ENCODE measurements at places on chromosomes 2 and 18.

GRCh38 chr2:238573065-238573778 is 146.5 kb downstream of the ASB1 start:
- no peaks in the 10 kb centered on the region for H3K27me3 ChIP-seq
- H3K27ac ChIP-seq: no peak overlapping the region
- no peak overlapping the region for H3K4me3 ChIP-seq
- no peaks in the 10 kb centered on the region for H3K36me3 ChIP-seq
- peak; percentile 12 for DNase-seq

DNA sequence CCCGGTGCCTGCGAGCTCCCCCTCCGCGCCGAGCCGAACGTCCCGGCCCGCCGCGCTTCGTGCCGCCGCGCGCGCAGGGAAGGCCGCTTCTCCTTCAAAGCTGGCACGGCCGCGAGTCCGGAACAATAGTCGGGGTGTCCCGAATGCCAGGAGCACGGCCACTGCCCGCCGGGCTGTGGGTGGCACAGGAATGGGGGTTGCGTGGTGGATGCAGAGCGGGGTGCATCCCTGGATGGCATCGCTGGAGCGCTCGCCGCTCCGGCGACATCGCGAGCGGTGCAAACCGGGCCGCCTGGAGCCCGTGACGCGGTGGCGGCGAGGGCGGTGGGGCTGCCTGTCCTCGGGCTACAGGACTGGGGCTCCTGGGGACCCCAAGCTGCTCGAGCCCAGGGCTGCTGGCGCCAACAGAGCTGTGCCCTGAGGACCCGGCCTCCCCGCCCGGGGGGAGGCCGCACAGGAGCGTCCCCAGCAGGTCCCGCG is 1.1 kb upstream of the SATB2 start:
- H3K27me3 ChIP-seq: peaks cover 63% of the 10 kb centered on the region
- peaks cover 41% of the 10 kb centered on the region for H3K4me1 ChIP-seq
- no peak for DNase-seq
- peak overlapping the region; percentile 60 for H3K4me3 ChIP-seq
- H3K36me3 ChIP-seq: no peaks in the 10 kb centered on the region

DNA sequence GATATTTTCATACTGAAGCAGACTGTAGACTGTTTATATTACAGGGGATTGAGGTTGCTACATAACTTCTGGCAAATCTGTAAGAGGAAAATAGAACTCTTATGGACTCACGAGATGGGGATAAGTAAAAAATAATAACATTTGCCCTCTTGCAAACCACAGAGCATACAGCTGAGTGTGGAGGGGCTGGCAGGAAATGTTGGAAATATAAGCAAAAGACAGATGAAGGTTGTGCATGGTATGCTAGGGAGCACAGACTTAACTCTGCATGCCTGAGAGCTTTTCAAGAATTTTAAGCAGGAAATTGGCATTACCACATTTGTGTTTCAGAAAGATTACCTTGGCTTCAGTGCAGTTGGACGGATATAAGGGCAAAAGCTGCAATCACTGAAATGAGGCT is 411.1 kb downstream of the RAD51AP2 start:
- DNase-seq: no peak
- H3K4me3 ChIP-seq: no peak overlapping the region
- no peaks in the 10 kb centered on the region for H3K4me1 ChIP-seq
- H3K36me3 ChIP-seq: no peaks in the 10 kb centered on the region
- H3K27me3 ChIP-seq: no peaks in the 10 kb centered on the region
- no peak overlapping the region for H3K27ac ChIP-seq

DNA sequence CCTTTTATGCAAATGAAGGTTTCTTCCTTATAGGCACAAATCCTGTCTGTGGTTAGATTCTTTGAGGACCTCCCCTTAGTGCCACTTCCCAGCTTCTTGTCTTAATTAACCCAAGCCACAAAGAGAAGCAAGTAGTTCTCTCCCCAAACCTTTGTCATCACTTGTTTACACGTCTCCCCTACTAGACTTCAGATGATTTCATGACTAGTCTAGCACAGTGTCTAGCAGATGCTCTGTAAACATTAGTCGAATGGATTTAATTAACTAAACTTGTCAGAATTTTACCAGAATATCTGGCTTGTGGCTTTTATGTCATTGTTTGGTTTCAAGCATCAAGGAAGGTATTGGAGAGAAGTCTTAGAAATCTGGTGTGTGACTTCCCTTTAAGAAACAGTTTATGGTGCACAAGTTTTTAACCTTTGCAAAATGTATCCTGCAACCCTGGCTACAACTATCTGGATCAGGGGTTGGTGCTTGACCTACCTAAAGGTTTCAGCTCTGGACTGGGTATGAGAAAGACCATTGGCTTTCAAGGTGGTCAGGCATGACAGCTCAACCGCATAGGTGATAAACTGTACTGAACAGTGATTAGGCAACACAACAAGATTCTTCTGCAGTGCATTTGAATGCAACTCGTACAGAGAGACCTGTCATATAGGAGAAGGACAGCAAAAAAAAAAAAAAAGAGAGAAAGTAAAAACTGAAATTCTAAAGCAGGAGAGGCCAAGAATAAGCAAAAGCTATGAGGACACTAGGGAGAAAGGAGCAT is 93.2 kb upstream of the CCDC150 start:
- no peaks in the 10 kb centered on the region for H3K4me1 ChIP-seq
- no peak overlapping the region for H3K27ac ChIP-seq

DNA sequence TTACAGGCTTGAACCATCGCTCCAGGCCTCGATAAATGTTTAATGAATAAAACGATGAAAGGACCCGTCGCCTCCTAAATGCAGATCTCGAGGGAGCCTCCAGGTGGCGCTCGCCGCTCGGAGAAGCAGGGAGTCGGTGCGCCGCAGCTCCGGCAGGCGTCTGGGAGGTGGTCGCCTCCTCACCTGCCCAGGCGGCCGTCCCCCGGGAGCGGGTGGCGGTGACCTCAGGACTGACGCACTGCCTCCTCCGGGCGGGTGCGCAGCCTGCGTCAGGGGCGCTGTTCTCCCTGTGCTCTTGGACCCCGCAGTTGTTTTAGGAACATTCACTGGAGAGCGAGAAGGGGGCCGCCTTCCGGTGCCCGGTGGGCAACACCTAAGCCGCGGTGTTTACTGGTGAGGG is 38.6 kb upstream of the POLE4 start:
- peak; percentile 63 for DNase-seq
- no peaks in the 10 kb centered on the region for H3K4me1 ChIP-seq
- no peaks in the 10 kb centered on the region for H3K36me3 ChIP-seq
- H3K4me3 ChIP-seq: no peak overlapping the region
- no peak overlapping the region for H3K27ac ChIP-seq

DNA sequence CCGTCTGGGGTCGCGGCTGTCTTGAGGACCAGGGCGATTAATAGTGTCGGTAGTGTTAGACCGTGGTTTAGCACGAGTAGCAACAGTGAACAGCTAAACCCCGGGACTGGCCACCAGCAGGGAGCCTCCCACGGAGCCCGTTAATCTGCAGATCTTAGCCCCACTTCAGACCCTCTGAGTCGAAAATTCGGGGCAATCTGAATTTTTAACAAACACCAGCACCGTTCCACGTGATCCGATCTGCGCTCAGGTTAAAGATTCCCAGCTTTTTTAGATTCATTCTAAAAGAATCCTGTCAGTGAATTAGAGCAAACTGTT is 479 bp upstream of the ATP5F1A start:
- peaks cover 42% of the 10 kb centered on the region for H3K4me1 ChIP-seq
- H3K27ac ChIP-seq: peak overlapping the region; percentile 93
- no peak for DNase-seq
- H3K4me3 ChIP-seq: peak overlapping the region; percentile 39
- H3K27me3 ChIP-seq: no peaks in the 10 kb centered on the region

GRCh38 chr2:3952866-3953516 is 249.6 kb downstream of the DCDC2C start:
- H3K36me3 ChIP-seq: no peaks in the 10 kb centered on the region
- H3K27ac ChIP-seq: no peak overlapping the region
- no peaks in the 10 kb centered on the region for H3K4me1 ChIP-seq
- no peak overlapping the region for H3K4me3 ChIP-seq
- DNase-seq: no peak
- no peaks in the 10 kb centered on the region for H3K27me3 ChIP-seq

DNA sequence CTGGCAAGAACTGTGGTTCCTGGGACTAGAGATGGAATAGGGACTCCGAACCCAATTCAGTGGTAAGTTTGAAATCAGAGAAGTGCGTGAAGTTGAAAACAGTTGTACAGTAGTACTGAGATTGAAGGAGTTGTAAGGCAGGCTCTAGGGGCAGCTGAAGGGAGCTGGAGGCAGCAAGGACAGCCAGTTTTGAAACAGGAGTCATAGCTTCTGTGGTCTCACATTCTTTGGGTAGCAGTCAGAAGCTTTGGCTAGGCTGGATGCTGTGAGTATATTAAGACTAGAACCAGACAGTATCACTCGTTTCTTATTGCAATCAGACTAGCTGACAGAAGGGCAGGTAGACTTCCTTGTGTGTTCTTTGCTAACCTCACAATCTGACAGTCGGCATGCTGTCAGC is 64.5 kb upstream of the ADAM23 start:
- H3K27me3 ChIP-seq: no peaks in the 10 kb centered on the region
- H3K36me3 ChIP-seq: no peaks in the 10 kb centered on the region
- no peak overlapping the region for H3K4me3 ChIP-seq
- H3K27ac ChIP-seq: no peak overlapping the region

DNA sequence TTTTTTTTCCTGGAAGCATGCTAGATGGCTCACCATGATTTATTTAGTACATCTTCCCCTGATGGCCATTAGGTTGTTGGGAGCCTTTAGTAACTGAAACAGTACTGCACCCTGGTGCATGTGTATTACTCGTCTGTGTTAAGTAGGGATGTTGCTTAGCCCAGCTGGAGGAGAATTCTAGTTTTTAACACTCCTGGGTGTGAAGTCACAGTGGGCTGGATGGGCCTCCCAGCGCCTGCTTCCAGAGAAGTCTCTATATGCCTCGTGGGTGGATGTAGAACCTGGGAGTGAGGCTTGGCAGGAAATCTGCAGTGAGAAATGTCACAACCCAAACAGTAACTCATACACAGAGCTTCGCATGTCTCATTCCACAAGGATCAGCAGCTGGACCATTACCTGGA is 28.9 kb upstream of the NT5DC4 start:
- no peaks in the 10 kb centered on the region for H3K36me3 ChIP-seq
- H3K27ac ChIP-seq: no peak overlapping the region
- H3K4me1 ChIP-seq: peaks cover 34% of the 10 kb centered on the region

- no peak for DNase-seq
- no peak overlapping the region for H3K4me3 ChIP-seq
Observed at GRCh38 chr2:14330884-14331283, 301.6 kb upstream of the LRATD1 start.

DNA sequence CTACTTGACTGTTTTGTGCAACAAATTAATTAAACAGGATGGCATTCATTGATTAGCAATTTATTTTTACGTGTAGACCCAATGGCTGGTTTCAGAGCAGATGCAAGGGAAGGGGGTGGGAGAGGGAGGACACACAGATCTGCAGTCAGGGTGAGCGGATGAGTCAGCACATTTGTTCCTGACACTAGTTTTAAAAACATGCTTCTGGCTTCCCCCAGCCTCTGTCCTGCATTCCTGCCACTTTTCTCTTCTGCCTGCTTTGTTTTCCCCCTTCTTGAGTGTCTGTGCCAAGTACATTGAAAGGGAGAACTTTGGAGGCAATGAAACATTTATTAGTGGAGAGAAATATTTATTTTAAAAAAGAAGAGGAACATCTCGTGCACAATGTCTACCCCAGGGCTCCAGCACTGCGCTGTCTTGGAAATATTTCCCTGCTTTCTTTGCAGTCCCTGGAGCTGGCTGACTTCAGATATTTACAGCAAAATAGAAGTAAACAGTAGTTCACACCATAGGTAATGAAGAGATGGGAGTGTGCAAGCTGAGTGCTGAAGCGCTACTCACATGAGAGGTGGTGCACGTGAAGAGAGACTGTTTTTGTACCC is 52.2 kb downstream of the NRP2 start:
- H3K4me3 ChIP-seq: no peak overlapping the region
- DNase-seq: no peak
- no peak overlapping the region for H3K27ac ChIP-seq
- H3K27me3 ChIP-seq: no peaks in the 10 kb centered on the region

DNA sequence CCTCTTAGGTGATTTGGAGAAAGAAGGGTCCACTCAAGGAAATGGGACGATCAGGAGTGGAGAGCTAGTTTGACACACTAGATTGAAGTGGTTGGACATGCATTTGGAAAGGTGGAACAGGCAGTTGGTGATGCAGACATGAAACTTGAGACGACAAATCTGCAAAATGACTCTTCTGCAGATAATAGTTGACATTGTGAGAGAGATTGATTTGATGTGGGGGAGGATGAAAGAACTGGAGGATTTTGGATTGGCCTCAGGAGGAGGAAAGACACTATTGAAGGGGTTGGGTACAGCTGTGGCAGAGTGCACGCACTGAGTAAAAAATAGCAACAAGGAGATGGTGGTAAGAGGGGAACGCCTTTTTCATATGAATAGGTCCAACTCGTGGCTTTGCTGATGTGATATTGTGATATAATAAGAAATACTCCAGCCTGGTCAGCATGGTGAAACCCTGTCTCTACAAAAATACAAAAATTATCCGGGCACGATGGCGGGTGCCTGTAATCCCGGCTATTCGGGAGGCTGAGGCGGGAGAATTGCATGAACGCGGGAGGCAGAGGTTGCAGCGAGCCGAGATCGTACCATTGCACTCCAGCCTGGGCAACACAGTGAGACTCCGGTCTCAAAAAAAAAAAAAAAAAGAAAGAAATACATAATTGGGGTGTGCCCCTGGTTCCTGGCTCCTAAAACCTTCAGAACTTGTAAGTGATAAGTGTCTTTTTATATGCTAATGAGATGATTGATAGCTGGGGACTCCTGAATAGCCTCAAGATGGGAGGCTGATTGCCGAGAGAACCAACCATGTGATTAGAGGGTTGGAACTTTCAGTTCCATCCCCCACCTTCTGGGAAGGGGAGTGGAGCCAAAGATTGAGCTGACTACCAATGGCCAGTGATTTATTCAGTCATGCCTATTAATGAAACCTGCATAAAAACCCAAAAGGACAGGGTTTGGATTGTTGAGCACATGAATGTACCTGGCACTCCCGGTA is 9.7 kb downstream of the TTLL4 start:
- no peaks in the 10 kb centered on the region for H3K36me3 ChIP-seq
- no peaks in the 10 kb centered on the region for H3K27me3 ChIP-seq
- no peak overlapping the region for H3K4me3 ChIP-seq
- no peak overlapping the region for H3K27ac ChIP-seq

GRCh38 chr2:190188289-190188688 is 125.8 kb upstream of the MSTN start:
- DNase-seq: no peak
- H3K4me1 ChIP-seq: no peaks in the 10 kb centered on the region
- no peak overlapping the region for H3K4me3 ChIP-seq
- H3K36me3 ChIP-seq: no peaks in the 10 kb centered on the region
- no peaks in the 10 kb centered on the region for H3K27me3 ChIP-seq
- no peak overlapping the region for H3K27ac ChIP-seq

GRCh38 chr2:46615986-46616485 is 136.7 kb downstream of the TMEM247 start:
- peak overlapping the region; percentile 94 for H3K27ac ChIP-seq
- DNase-seq: peak; percentile 33
- peak overlapping the region; percentile 91 for H3K4me3 ChIP-seq
- peaks cover 12% of the 10 kb centered on the region for H3K36me3 ChIP-seq
- H3K27me3 ChIP-seq: no peaks in the 10 kb centered on the region
- H3K4me1 ChIP-seq: peaks cover 30% of the 10 kb centered on the region
